Glutamatergic neuron (in vitro differentiated cells): ENCODE measurements at places on chromosomes 3 and 15.

GRCh38 chr3:126126811-126127431, 43.0 kb upstream of the SLC41A3 start:
- DNase-seq, result no peak

DNA sequence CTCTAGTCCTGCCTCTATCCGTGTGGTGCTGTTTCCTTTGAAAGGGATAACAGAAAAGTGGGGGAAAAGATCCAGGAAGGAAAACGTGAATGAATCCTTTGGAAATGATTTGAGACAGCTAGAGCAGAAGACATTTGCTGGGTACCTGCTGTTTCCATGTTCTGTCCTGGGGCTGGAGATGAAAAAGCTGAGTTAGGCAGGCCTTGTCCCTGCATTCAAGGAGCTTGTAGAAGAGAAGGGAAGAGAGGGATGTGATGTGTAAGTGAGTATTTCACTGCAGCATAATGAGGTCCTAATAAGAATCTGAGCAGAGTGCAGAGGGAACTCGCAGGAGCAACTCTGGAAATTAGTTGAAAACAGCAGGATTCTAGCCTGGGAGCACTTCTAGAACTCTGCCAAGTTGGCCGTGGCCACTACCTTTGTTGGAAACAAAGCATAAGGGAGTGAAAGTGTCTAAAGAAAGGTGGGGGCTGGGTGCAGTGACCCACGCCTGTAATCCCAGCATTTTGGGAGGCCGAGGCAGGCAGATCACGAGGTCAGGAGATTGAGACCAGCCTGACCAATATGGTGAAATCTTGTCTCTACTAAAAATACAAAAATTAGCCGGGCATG, 13.8 kb upstream of the SEMA4B start:
- DNase-seq, result no peak

- no peak for DNase-seq
Measured at GRCh38 chr3:60920519-60920918, 330.7 kb downstream of the FHIT start.

DNA sequence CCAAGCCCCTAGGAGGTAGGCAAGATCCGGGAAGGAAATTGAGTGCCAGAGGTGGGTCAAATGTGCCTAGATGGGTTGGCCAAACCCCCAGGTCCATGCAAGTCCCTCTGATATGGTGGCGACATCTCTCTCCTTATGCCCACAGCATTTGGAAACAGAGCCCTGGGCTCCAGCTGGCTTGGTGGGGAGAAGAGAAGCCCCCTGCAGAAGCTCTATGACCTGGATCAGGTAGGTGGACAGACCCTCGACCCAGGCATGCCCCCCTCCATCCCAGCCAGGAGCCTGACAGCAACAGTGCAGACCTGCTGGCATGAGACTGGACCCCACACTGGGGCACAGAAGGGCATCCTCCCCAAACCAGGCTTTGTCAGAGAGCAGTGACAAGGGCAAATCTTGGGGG, 12.2 kb downstream of the CHST13 start:
- DNase-seq, result peak; percentile 8

GRCh38 chr3:138464491-138464860, 30.1 kb downstream of the ESYT3 start:
- no peak for DNase-seq

GRCh38 chr3:183871541-183871940, 13.1 kb downstream of the PARL start:
- DNase-seq, result no peak

GRCh38 chr3:32460031-32460749, 42.5 kb downstream of the CMTM6 start:
- DNase-seq, result peak; percentile 42

DNA sequence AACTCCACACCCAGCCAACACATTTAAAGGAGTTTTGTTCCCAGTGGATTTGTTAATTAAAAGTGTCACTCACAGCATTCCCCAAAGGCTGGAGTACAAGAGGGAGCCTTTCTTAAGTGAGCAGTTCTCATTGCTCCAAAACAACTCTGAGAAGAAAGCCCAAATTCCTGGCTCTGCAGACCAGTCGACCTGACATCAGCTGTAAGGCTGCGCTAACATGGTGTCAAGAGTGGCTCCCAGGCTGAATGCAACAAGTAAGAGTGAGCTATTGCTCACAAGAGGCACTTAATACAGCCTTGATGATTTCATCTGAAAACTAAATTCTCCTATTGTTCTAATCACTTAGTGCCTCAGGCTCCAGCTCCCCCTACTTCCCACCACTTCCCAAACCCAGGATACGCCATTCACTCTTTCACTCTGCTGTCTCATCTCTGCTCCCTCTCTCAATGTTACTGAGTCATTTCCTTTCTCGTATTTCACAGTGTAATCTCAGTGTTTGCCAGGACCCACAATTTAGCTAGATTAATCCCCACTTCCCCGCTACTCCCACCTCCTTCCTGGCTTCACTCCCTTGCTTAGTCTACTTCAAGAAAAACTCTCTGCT, 81.8 kb downstream of the WWTR1 start:
- no peak for DNase-seq

GRCh38 chr15:58440922-58441321, 9.1 kb downstream of the LIPC start:
- no peak for DNase-seq

- no peak for DNase-seq
Measured at GRCh38 chr3:72171946-72172345, 387.0 kb upstream of the PROK2 start.

DNA sequence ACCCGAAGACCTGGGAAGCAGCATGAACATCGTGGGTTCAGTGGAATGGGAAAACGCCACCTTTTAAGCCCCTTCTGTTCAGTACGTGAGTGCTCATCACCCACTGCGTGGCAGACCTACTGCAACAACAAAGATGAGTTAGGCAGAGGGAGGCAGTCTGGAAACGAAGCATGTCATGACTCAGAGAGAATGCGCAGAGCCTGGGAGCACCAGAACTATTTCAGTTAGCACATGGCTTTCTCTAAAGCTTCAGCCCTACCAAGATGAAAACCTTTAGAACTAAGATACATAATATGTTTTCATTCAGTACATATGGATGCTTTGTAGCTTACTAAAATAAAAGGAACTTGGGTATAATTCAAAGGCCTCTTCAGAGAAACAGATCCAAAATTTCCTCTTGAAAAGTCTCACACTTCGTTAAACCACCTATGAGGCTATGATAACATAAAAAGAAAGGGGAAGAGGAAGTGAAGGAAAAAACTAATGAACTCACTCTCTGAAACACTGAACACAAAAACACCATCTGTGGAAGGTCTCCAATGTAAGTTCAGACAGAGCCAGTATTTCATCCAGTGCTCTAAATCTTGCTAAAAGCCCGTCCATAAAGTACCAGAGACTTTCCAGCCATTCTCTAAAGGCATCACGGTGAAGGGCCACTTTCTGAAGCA, 140.1 kb downstream of the OCA2 start:
- DNase-seq, result no peak

DNA sequence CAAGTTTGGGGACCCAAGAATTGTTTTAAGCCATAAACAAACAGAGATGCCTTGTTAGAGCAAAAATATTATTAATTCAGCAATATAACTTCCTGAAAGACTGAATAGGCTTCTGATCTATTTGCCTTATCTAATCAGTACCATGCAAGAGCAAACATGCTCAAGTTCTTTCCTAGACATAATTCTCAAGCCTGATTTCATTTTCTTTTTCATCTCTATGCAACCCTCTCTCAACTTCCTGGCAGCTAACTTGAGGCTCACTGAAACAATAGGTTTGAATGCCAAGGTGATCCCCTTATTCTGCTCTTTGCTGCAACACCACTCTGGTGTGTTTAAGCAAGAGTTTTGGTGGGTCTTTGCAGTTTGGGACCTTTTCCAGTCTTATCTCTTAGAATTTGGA, 230.9 kb upstream of the CD96 start:
- no peak for DNase-seq

DNA sequence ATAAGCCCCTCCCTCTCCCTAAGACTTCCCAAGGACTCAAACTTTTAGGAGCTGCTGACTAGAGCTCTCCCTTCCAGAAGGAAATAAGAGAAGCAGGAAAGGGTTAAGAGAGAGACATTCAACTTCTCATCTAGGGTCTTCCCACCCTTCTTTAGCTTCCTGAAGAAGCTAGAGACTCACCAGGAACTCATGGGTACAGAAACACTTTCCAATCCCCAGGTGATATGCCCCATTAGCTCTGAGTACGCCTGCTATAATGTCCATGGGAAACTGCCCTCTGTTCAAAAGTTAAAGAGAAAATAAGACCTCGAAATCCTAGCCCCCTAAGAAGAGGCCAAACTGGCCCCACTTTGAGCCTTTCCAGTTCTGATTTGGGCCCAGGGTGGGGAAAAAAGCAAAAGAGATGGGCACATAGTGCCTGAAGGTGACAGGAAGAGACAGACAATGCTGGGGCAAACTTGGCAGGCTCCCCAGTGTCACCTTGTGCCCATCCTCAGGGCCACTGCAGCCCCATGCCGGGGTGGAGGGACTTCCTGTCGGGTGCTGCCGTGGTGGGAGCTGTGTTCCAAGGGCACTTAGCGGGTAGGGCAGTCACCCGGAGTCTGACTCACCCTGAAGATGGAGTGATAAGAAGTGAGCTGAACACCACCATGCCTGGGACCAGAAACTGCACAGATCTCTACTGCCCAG, 29.5 kb downstream of the CCDC12 start:
- DNase-seq, result no peak

- DNase-seq, result no peak
Measured at GRCh38 chr15:91929509-91929908, 76.0 kb downstream of the SLCO3A1 start.

- DNase-seq, result no peak
Measured at GRCh38 chr3:195559723-195560409, 16.7 kb upstream of the PPP1R2 start.

- no peak for DNase-seq
Measured at GRCh38 chr3:108180194-108180593, 42.0 kb downstream of the IFT57 start.

- no peak for DNase-seq
Measured at GRCh38 chr3:47681016-47681415, 100.7 kb downstream of the SMARCC1 start.

DNA sequence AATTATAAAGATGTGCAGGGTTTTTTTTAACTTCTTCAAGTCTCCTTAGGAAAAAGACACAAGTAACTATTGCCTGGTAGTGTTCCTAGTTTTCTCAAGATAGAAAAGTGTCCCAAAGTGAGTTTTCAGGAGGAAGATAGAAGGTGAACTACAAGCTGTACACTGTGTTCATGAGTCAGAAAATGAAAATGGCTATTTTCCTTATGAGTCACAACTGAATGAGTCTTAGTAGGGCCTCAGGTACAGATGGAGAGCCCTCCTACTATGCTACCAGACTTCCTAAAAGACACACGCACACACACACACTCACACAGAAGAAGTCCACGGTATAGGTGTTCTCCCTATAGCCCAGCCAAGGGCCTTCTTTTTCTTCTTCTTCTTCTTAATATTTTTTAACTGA, 3.1 kb downstream of the MYO1E start:
- DNase-seq, result no peak

DNA sequence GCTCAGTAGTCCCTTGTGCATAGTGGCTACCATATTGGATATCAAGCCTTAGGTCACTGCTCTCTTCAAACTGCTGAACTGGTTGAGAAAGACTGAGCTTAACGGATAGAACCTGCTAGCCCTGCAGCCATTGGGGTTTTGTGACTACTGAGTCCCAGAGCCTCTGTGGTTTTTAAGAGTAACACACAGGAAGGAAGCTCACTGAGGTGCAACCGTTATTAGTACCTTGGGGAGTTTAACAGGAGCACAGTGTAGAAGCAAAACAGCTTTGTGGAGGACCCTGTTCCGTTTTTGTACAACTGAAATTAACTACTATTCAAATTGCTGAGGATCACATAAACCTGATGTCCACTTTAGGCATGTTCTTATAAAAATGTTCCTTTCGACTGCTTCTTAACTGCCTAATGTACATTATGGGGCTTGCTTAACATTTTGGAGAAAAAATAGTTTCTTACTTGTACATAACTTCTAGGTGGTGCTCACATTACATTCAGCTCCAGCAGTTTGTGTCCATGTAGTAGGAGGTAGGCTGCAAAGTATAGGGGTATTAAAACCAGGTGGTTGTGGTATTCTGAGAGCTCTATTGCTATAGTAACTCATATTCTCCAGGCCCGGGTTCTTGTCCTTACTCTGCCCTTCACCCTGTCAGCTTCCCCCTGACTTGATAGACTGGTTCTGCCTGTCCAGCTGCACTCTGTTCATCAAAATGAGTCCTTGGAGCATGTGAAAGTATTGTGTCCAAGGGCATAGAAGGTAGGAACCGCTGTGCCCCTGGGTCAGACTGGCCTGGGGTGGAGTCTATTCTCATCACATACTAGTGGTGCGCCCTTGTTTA, 17.3 kb downstream of the PXK start:
- DNase-seq, result no peak

- no peak for DNase-seq
Measured at GRCh38 chr15:90059208-90059985, 42.9 kb downstream of the IDH2 start.

GRCh38 chr3:115624901-115625300, 1.6 kb downstream of the GAP43 start:
- DNase-seq, result peak; percentile 19

DNA sequence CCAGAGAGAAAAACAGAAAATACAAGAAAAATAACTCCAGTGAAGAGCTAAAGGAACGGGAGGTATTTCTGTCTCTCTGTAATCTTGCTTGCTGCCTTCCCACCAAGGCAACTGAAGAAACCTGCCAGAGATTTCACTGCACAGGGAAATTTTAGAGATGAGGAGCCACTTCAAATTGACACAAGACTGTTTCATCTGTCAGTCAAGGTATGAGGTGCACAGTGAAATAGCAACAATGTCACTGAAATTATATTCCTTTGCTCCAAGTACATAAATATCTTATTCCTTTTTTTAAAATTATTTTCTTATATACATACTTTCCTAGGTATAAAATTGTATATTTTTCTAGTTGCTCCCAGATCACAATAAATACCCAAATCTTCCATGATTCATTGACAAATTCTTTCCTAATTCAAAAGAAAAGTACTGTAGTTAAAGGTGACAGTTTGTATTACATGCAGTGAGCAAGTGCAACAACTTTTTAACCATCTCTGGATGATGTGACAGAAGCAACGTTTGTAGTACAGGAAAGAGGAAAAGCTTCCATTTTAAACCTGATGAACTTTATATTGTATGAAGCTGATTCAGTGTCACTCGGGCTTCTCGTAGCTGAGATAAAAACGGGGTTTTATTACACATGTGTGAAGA, 563.4 kb downstream of the TUSC7 start:
- DNase-seq, result no peak

DNA sequence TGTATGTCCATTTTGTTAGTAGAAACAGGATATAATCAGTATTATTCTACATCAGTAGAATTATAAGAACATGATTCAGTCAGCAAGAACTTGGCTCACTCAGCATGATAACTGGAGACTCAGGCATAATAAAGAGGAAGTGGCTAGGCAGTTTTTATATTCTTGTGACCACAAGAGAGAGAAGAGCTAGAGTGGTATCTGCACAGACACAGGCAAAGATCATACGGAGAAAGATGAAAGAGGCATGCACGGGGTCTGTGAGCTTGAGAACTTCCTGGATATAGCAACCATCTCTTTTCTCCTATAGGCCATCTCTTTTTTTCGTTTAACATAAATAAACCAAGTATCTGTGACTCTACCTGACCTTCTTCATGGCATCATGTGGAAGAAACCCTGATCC, 46.8 kb downstream of the MYO5A start:
- DNase-seq, result no peak

- no peak for DNase-seq
Measured at GRCh38 chr15:96264801-96265515, 65.5 kb upstream of the NR2F2 start.

- DNase-seq, result no peak
Measured at GRCh38 chr3:106729481-106729880, 647.8 kb upstream of the CCDC54 start.

- DNase-seq, result no peak
Measured at GRCh38 chr3:132285620-132285945, 31.6 kb upstream of the ACP3 start.

GRCh38 chr3:52069135-52069534, 12.8 kb upstream of the DUSP7 start:
- DNase-seq, result no peak
